Spleen (tissue), 13 donors: ENCODE measurements at places on chromosomes 2 and 18. TPM values are rescaled to one million over a fixed set of nuclear protein-coding genes. Genes with fewer than 3 reads are reported as not detected.

DNA sequence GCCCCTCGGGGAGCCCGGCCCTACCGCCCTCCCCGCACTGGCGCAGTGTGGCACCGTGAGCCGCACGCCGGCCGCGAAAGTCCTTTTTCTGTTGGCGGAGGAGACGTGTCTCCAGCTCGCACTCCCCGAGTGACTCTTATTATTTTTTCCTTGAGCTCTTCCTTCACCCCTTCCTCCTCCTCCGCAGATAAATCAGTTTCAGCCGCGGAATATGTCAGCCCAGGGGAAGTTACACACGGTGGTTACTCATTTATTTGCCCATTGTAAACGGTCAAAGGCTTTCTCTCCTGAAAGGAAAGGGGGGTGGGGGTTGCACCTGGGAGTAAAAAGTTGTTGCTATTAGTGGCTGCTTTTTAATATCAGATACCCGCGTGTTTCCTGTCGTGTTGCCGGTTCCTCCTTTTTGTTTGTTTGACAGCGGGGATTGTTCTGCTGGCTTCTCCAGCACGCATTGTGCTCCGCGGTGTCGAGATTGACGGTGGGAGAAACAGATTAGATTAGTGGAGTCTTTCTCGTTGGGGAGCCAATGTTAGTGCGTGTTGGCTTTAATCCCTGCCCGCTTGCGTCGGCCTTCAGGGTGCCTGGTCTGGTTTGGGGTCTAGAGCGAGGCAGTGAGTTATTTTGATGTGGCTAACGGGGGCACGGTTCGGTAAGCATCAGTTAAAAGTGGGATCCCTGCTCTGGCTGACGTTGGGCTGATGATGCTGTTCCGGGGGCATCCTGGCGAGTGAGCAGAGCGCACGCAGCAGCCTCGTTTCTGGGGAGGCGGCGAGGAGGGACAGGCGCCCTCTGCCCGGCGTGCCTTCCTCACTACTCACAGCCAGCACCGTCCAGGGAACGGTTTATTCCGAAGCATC lies 1.6 kb downstream of the CRIM1 start:
- peak overlapping the region; percentile 82 for H3K4me3 ChIP-seq
- H3K27ac ChIP-seq: peak overlapping the region; percentile 86
- peaks cover 54% of the 10 kb centered on the region for H3K4me1 ChIP-seq
- peak; percentile 81 for DNase-seq
- no peaks in the 10 kb centered on the region for H3K36me3 ChIP-seq
- H3K27me3 ChIP-seq: peaks cover 29% of the 10 kb centered on the region

Gene ECEL1
- polyA plus RNA-seq: 1.6 TPM

Gene PLGLB1
- 8.0 TPM for polyA plus RNA-seq

Gene PAX8
- polyA plus RNA-seq: 0.08 TPM

DNA sequence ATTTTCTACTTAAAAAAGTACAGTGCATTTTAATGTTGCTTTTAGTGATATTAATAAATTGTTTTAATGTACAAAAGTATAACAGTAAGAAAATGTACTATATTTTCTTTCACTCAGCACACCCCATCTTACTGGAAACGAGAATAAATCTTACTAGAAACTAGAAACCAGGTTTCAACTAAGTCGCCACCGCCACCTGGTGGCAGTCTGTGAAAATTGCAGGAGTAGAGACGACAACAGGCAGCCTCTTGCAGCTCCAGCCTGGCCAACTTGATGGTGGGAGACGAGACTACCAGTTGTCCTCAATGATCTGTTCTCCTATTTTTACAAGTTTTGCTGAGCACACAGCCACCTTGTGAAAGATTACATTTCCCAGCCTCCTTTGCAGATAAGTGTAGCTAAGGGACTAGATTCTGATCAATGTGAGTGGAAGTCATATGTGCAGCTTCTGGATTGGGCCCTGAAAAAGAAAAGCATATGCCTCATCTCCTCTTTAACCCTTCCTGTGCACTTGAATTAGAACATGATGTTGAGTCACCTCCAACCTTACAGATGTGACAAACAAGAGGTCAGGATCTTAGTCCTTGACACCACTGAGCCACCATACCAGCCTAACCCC lies 8.7 kb downstream of the OTOF start:
- no peaks in the 10 kb centered on the region for H3K36me3 ChIP-seq
- DNase-seq: peak; percentile 87
- no peaks in the 10 kb centered on the region for H3K27me3 ChIP-seq
- H3K4me1 ChIP-seq: no peaks in the 10 kb centered on the region
- H3K4me3 ChIP-seq: no peak overlapping the region
- no peak overlapping the region for H3K27ac ChIP-seq

Gene SERPINB12
- not detected for polyA plus RNA-seq

DNA sequence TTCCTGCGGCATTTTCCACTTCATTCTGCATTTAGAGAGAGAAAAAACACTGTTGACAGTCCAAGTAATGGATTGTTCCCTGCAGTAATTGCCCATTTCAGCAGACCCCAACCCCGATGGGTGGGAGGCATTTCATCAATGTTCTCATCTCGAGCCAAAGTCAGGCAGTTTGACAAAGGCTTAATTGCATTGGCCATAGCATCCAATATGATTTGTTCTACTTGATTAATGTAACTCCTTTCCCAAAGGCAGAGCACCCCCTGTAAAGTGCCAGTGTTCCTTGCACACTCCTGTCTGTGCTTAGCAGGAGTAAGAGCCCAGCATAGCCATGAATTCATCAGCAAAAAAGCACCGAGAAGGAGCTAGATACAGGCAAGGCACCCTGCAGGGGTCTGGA lies 174.4 kb downstream of the SEPTIN10 start:
- H3K27me3 ChIP-seq: no peaks in the 10 kb centered on the region
- H3K4me3 ChIP-seq: no peak overlapping the region
- H3K27ac ChIP-seq: no peak overlapping the region
- no peaks in the 10 kb centered on the region for H3K4me1 ChIP-seq

Gene HOXD12
- polyA plus RNA-seq: not detected

Gene LIMS4
- 0.48 TPM for polyA plus RNA-seq

DNA sequence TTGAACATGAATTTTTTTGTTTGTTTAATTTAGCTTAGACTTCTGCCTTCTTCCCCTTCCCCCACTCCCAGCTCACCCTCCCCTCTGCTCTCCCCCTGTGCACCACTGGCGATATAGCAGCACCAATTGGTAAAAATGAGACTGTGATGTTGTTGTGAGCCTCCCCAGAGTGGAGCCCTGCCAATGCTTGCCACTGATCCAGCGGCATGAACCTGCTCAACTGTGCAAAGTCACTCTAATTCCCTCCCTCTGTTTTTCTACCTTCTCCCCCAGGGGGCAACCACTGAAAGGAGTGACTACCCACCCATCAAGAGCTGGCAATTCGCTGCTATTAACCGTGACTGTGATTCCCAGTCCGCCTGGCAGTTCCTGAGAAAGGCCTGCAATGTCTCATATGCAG lies 30.2 kb downstream of the KLHL14 start:
- no peak overlapping the region for H3K4me3 ChIP-seq
- no peak for DNase-seq
- H3K27me3 ChIP-seq: no peaks in the 10 kb centered on the region
- H3K27ac ChIP-seq: no peak overlapping the region

DNA sequence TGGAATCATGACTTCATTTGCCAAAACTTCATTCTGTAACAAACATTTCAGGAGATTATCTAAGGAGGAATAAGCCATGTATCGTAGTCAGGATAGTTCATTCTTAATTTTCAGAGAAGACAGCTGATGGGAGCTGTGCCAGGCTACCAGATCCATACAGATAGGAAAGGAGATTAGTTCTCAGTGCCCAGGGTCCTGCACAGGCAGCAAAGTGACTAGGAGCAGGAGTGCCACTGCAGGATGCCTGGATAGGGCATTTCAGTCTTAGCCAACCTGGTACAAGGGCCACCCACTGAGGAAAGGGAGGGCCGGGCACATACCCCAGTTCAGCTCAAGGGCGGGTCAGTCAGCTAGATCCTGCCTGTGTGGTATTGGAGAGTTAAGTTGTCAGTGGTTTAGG lies 6.7 kb upstream of the OSR1 start:
- peaks cover 17% of the 10 kb centered on the region for H3K27me3 ChIP-seq
- H3K36me3 ChIP-seq: no peaks in the 10 kb centered on the region
- no peak for DNase-seq
- no peak overlapping the region for H3K27ac ChIP-seq
- no peak overlapping the region for H3K4me3 ChIP-seq

DNA sequence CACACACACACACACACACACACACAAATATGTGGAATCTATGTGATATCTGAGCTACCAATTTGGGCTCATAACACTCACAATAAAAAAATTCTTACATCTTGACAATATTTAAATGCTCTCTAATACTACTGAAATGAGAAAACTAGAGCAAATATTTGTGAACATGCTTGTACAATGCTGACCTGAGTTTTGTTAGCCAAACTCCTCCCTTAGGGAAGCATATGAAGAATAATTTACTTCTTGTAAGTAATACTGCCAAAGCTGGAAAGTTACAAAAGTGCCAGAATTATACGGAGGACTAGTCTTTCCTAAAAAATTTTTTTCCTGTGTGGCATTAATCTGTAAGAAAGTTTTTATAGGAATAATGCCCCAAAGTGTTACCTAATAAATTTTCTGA lies 18.5 kb downstream of the MBD2 start:
- H3K27ac ChIP-seq: no peak overlapping the region
- peaks cover 57% of the 10 kb centered on the region for H3K4me1 ChIP-seq
- no peak for DNase-seq
- H3K4me3 ChIP-seq: no peak overlapping the region
- no peaks in the 10 kb centered on the region for H3K27me3 ChIP-seq

DNA sequence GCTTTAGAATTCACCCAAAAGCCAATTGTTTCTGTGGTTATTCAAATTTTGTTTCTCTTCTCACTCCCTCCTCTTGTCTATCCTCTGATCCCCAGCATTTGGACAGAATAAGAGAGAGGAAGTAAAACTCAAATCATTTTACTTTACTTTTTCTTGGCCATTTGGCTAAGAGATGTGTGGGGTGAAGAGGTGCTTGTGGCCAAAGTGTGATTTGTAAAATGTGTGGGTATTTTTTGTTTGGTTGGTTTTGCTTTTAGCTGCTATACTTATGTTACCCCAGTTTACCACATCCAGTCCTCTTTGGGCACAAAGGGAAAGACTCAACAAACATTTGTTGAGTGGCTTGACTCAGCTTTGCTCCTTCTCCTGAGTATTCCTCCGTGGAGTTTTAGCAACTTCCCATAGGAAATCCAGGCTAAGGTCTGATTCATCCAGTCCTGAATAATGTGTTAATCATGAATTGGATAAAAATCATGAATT lies 109.1 kb upstream of the CYP1B1 start:
- no peak overlapping the region for H3K27ac ChIP-seq
- H3K27me3 ChIP-seq: no peaks in the 10 kb centered on the region
- no peak for DNase-seq
- no peaks in the 10 kb centered on the region for H3K36me3 ChIP-seq

Gene TTR
- 0.14 TPM for polyA plus RNA-seq

GRCh38 chr2:227401550-227401949 lies 13.8 kb upstream of the SCYGR1 start:
- H3K36me3 ChIP-seq: no peaks in the 10 kb centered on the region
- H3K27ac ChIP-seq: no peak overlapping the region
- H3K4me3 ChIP-seq: no peak overlapping the region
- no peaks in the 10 kb centered on the region for H3K27me3 ChIP-seq
- H3K4me1 ChIP-seq: peaks cover 22% of the 10 kb centered on the region

- no peak overlapping the region for H3K27ac ChIP-seq
- no peak overlapping the region for H3K4me3 ChIP-seq
- no peaks in the 10 kb centered on the region for H3K36me3 ChIP-seq
- no peaks in the 10 kb centered on the region for H3K4me1 ChIP-seq
These were observed 22.2 kb downstream of the STEAP3 start for GRCh38 chr2:119245841-119246230.

DNA sequence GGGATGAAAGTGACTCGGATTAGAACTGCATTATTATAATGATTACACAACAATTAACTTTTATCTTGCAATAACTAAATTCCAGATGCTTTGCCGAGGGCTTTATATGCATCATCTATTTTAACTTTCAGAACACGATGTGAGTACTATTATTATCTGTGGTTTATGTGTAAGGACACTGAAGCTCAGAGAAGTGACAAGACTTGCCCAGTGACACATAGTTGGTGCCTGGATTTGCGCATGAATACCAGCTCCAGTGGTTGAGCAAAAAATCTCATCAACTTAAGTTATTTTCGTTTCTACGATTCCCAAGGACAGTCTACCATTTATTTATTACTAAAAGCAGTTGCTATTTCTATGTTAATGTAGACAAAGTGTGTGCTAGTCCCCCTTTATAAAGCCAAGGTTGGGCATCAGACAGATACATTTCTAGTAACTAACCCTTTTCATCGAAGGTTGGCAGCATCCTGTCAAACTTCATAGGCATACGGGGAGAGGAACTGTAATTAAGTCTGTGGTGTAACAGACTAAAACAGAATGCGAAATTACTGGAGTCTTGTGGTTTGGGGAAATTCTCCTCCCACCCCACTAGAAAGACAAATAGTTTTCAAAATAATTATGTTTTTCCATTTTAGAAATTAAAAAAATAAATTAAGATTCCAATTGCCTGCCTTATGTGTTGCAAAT lies 73.2 kb upstream of the BOD1L2 start:
- no peak for DNase-seq
- no peak overlapping the region for H3K27ac ChIP-seq
- peaks cover 5% of the 10 kb centered on the region for H3K27me3 ChIP-seq

DNA sequence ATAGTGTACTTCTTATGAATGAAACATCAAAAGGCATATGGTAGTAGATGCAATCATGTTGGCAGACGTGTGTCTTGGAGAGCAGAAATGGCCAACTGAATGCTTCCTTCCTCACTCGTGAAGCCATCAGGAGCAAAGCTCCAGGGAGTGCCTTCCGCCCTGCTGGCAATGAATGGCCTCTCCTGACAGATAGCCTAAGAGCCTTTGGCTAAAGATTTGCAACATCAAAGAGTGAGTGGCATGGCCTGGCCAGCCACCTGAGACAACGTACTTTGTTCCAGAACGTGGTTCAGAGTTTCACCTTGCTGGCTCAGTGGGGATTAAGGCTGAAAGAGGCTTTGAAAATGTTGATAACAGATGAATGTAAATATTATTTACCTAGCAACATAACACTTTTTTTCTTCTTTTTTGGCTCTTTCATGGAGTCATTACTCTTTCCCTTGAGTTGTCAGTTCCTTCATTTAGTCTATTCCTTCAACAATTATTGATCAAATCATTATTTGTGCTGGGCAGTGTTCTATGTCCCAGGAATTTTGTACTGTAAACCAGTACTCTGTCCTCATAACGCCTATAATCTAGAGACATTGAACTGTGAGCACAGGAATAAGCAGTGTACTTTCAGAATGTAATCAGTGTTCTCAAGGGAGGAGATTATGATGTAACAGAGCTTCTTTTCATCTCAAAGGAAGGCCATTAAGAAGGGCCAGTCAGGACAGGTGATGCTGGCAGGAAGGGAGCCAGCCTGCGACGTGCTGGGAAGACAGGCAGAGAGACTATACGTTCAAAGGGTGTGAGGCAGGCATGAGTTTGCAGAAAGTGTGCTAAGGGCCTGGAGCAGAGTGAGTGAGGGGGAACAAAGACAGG lies 59.4 kb upstream of the SH3RF3 start:
- no peak overlapping the region for H3K4me3 ChIP-seq
- no peaks in the 10 kb centered on the region for H3K27me3 ChIP-seq
- no peak overlapping the region for H3K27ac ChIP-seq
- peak; percentile 34 for DNase-seq
- no peaks in the 10 kb centered on the region for H3K4me1 ChIP-seq
